Right atrium auricular region (tissue), 2 donors: ENCODE measurements at places on chromosomes 16 and 17. TPM values are rescaled to one million over a fixed set of nuclear protein-coding genes. Genes with fewer than 3 reads are reported as not detected.

GRCh38 chr17:39722965-39723848 lies 7.1 kb downstream of the MIEN1 start:
- peaks cover 43% of the 10 kb centered on the region for H3K36me3 ChIP-seq
- no peak overlapping the region for H3K4me3 ChIP-seq
- DNase-seq = no peak
- no peaks in the 10 kb centered on the region for H3K4me1 ChIP-seq

GRCh38 chr17:1873418-1873817 lies 43.6 kb downstream of the RPA1 start:
- H3K27ac ChIP-seq = no peak overlapping the region
- DNase-seq = no peak
- peaks cover 34% of the 10 kb centered on the region for H3K36me3 ChIP-seq
- H3K4me3 ChIP-seq = no peak overlapping the region

DNA sequence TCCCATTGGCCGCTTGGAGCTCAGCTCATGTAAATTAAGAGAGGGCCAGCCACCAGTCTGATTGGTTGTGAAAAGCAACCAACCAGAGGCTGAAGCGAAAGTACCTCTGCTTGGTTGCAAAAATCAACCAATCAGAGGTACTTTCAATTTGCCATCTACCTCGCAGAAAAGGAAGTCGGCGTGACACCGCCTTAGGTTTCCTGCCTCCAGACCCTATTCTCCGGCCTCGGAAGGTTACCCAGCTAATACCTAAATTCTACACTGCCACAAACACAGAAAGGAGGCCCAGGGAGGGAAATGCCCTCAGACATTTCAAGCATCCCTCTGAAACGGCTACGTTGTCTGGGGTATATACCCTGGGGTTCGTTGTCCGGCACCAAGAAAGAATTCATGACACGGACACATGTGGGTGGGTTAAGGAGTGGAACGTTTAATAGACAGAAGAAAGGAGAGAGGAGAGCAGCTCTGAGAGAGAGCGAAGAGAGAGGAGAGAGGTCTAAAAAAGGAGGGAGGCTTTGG lies 481.3 kb downstream of the TMEM114 start:
- H3K4me1 ChIP-seq = no peaks in the 10 kb centered on the region
- H3K36me3 ChIP-seq = no peaks in the 10 kb centered on the region

- H3K36me3 ChIP-seq = no peaks in the 10 kb centered on the region
- peaks cover 32% of the 10 kb centered on the region for H3K4me1 ChIP-seq
- no peaks in the 10 kb centered on the region for H3K27me3 ChIP-seq
- DNase-seq = no peak
Observed at GRCh38 chr17:82385559-82386254, 14.1 kb downstream of the UTS2R start.

DNA sequence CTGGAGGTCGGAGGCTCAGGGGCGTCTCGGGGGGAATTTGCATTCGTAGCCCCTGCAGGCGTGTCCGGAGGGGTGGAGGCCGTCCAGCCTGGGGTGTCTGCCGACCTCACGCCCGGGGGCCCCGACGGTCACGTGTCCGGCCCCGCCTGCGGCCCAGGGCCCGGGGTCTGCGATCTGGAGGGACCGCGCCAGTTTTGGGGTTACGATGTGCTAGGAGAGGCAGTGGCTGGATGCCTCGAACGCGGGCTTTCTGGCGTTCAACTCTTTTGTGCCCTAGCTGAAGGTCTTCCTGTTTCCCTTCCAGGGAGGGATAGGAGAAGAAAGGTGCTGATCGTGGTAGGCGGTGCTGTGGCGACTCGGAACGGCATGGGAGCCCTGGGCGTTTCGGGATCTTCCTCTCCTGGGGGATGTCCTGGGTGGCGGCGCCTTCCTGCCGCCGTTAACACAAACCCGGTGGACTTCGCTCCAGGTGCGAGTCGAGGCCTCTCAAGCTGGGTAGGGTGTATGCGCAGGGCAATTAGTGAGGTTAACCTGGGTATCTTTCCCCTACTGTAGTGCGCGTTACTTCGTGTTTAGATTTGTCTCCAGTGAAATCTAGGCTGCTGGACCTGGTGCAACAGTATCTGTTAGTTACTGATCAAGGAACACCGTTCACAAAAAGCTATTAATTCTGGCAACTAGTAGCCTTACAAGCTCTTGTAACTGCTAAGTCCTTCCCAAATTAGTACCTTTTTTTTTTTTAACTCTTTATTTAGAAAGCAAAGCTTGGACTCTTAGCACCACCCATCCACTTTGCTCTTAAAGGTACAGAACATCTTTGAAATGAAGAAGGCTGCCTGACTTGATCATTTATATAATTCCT lies 1.3 kb downstream of the AKAP1 start:
- no peaks in the 10 kb centered on the region for H3K27me3 ChIP-seq

- no peak overlapping the region for H3K27ac ChIP-seq
- H3K4me1 ChIP-seq = peaks cover 4% of the 10 kb centered on the region
- DNase-seq = peak; percentile 74
Observed at GRCh38 chr17:20226814-20227482, 217.8 kb downstream of the SPECC1 start.

- DNase-seq = no peak
- H3K4me1 ChIP-seq = peaks cover 30% of the 10 kb centered on the region
- no peak overlapping the region for H3K4me3 ChIP-seq
- H3K27ac ChIP-seq = no peak overlapping the region
Observed at GRCh38 chr17:30819971-30820705, 4.4 kb downstream of the CRLF3 start.

DNA sequence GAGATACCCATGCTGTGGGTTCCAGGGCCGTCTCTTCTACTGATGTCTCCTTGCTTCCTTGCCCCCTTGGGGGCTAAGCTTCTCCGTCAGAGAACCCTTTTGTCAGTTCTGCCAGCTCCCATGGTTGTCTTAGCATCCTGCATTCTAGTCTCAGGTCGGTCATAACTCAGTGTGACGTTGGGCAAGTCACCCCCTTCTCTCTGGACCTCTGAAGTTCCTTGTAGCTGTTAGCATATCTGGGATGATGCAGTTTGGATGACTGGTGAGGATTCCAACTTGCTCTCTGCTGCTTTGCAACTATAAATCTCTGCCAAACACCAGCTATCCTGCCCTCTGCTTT lies 8.9 kb upstream of the MYL4 start:
- H3K36me3 ChIP-seq = no peaks in the 10 kb centered on the region
- no peak for DNase-seq
- H3K27ac ChIP-seq = peak overlapping the region; percentile 6
- no peaks in the 10 kb centered on the region for H3K4me1 ChIP-seq
- H3K27me3 ChIP-seq = no peaks in the 10 kb centered on the region

- H3K27ac ChIP-seq = no peak overlapping the region
- H3K27me3 ChIP-seq = no peaks in the 10 kb centered on the region
- peaks cover 4% of the 10 kb centered on the region for H3K4me1 ChIP-seq
- no peak overlapping the region for H3K4me3 ChIP-seq
Observed at GRCh38 chr16:14449790-14450480, 180.1 kb downstream of the PARN start.

GRCh38 chr17:2239882-2240430 lies 63.6 kb downstream of the SMG6 start:
- no peaks in the 10 kb centered on the region for H3K27me3 ChIP-seq
- no peaks in the 10 kb centered on the region for H3K4me1 ChIP-seq
- DNase-seq = peak; percentile 88
- H3K27ac ChIP-seq = peak overlapping the region; percentile 63

GRCh38 chr16:69253870-69254341 lies 57.2 kb upstream of the VPS4A start:
- H3K4me3 ChIP-seq = no peak overlapping the region
- no peaks in the 10 kb centered on the region for H3K36me3 ChIP-seq
- H3K27ac ChIP-seq = peak overlapping the region; percentile 58

GRCh38 chr16:89047331-89048089 lies 46.1 kb upstream of the ACSF3 start:
- no peaks in the 10 kb centered on the region for H3K4me1 ChIP-seq
- H3K27me3 ChIP-seq = no peaks in the 10 kb centered on the region
- H3K36me3 ChIP-seq = no peaks in the 10 kb centered on the region
- no peak overlapping the region for H3K4me3 ChIP-seq
- no peak for DNase-seq

GRCh38 chr16:5922686-5923085 lies 825.1 kb upstream of the EEF2KMT start:
- H3K4me1 ChIP-seq = no peaks in the 10 kb centered on the region
- H3K4me3 ChIP-seq = no peak overlapping the region
- no peak for DNase-seq
- H3K27ac ChIP-seq = no peak overlapping the region
- no peaks in the 10 kb centered on the region for H3K36me3 ChIP-seq
- no peaks in the 10 kb centered on the region for H3K27me3 ChIP-seq

The PRSS21 gene
- not detected for total RNA-seq

The EIF5A gene
- total RNA-seq = 164 TPM

The CTRB1 gene
- total RNA-seq = not detected

The HYDIN gene
- 3.8 TPM for total RNA-seq

The FBXW10 gene
- total RNA-seq = not detected

The MT3 gene
- total RNA-seq = not detected

The ETV4 gene
- total RNA-seq = 5.0 TPM

The TBC1D3 gene
- not detected for total RNA-seq

The GHDC gene
- total RNA-seq = 19.3 TPM
